Right cardiac atrium (tissue), 5 donors: ENCODE measurements at places on chromosomes 16 and 17.

GRCh38 chr16:27437946-27438345 is 36.0 kb downstream of the IL21R start:
- no peak for DNase-seq

DNA sequence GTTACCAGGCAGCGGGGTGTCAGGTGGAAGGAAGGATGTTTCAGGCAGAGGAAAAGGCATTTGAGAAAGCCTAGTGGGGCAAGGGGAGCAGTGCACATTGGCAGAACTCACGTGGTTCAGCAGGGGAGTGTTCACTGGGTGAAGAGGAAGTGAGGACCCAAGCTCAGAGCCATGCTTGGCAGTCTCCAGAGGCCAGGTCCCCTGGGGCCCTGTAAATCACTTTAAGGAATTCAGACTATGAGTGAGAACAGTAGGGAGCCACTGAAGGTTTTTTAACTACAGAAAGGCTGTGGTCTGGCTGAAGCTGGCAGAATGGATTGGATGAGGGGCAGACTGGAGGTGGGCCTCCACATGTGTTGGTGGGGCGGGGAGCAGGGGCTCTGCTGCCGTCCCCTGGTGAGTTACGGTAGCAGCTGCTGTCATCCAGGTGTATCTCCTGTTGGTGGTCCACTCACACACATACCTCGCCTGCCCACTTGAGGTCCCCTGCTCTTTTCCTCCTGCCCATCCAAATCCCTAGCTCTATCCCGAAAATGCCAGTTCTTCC is 5.1 kb downstream of the CLEC16A start:
- no peak for DNase-seq

DNA sequence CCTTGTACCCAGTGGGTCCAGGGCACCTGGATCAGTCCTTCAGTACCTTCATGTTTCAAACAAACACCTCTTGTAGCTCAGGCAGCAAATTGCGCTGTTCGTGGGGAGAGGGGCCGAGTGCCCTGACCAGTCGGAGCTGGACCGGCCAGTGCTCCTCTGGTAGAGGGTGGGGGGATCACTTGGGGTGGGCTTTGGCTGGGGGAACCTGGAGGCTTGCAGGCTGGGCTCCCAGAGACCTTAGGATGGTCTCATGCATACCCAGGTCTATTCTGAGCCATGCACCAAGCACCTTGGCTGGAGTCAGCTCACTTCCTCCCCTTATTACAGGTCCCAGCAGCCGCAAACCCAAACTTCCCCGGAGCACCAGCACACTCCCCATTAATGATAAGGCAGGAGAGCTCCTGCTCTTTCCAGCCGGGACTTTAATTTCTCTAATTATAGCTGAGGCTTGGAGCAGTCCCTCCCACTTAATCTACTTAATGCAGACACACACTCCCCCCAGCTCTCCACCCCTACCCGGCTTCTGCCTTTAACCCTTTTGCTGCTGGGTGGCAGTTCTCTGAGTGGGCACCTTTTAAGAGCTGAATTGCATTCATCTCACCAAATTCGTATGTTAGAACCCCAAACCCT is 26.3 kb upstream of the MGAT5B start:
- DNase-seq: no peak

DNA sequence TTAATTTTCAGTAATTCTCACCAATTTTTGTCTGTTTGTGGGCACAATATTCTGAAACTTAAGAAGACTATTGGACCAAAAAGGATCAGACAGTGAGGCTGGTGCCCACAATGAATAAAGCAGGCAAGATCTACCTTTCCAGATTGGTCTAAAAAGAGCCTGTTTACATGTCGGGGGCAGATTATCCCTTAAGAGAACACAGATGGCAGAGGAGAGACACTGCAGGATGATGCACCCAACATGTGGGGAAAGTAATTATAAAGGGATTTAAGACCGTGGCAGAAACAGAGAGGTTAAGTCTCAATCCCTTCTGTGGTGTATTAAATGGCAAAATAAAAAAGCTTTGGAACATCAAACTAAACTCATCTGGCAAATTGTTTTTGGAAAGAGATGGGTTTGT is 331.8 kb upstream of the CDH11 start:
- DNase-seq: no peak

DNA sequence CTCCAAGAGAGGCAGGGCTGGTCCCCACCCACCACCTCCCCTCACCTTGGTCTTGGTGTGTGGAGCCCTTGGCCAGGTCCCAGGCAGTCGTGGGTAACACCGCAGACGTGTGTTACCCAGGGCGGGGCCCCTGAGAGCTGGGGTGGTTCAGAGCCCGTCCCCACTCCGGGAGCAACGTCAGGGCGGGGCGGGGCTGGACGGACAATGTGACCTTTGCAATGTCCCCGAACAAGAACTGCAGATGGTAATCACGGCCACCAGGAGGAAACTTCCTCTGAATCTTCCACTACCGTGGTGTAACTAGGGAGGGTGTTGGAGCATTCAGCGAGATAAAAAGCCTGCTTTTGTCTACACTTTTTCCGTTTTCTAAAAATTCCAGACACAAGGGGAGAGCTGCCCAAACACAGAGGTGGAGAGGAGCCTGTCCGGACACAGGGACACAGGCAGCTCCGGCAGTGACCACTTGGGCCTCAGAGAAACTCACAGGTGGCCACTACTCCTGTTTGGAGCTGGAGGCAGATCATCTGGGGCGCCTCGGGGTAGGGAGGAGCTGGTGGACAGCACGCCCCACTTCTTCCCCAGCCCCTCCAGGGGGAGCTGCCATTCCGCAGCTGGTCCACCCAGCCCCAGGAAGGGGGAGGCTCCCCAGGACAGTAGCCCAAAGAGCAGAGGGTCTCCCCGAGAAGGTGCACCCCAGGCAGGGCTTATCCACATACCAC is 14.2 kb upstream of the SLC38A10 start:
- peak; percentile 97 for DNase-seq

- DNase-seq: peak; percentile 83
Observed at GRCh38 chr17:41784207-41784744, 2.2 kb downstream of the JUP start.

DNA sequence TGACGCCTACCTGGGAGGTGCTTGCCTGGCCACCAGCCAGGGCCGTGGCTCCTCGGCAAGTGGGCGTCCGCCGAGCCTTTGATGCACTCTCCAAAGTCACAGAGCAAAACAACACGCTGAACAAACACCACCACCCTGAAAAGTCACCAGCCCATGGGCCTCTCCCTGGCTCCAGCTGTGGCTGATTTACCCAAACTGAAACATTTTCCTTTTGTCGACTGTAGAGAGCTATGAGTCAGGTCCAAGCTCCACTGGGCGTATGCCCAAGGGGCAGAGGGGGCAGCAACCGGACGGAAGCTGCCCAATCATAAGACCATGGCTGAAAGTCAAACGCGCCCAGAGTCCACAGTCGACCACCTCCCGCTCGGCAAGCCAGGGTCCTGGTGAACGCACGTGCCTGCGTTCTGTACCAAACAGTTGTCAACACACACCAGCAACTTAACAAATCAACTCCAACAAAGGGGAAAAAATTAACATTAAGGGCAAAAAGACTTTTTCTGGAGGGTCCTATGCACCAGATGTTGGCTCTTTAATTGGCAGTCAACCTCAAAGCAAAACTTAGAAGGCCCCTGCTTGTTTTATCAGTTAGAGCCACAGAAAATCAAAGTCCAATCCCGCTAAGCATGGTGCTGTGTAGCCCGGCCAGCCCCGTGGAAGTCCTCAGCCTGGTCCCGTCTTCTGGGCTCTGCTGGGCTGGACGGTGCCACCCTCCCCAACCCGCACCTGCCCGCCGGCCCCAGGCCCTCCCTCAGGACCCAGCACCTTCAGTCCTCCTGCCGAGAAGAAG is 47.3 kb downstream of the TBC1D16 start:
- peak; percentile 75 for DNase-seq
